ENCODE measurements at places on chromosomes 5 and 9.

DNA sequence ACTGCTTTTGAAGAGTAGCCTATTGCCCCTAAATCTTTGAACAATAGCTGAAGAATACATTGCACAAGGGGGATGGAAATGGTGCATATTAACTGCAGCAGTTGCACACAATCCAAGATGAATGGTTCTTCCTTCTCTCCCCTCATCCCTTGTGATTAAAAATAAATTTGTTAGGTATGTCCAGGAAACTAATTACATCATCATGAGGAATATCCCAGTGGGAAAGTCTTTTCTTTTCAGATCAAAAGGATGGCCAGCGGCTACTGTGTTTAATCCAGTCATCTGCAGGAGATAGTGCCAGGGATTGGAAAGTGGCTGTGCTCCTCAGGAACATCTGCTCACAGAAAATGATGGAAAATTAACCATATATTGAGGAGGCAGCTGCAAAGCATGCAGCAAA lies 508.4 kb upstream of the SEMA6A start:
- no peak for DNase-seq

- DNase-seq: no peak
Observed at GRCh38 chr9:79984429-79985067, 412.8 kb downstream of the TLE4 start.

DNA sequence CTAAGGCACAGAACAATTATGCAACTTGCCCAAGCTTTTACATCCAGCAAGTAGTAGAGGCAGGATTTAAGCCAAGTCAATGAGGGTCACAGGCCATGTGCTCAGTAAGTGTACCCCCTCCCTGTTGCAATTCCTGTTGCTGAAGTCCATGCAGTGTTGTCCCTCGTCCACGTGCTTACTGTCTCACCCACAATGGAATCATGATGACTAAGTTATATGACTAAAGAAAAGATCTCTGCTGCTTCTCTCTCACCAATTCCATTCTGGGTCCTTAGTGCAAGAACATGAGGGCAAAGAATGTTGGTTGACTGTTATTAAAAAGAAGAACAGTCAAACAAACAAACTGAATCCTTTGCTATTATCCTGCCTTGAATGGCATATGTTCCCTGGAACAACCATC lies 233.6 kb upstream of the SLC24A2 start:
- DNase-seq: no peak

DNA sequence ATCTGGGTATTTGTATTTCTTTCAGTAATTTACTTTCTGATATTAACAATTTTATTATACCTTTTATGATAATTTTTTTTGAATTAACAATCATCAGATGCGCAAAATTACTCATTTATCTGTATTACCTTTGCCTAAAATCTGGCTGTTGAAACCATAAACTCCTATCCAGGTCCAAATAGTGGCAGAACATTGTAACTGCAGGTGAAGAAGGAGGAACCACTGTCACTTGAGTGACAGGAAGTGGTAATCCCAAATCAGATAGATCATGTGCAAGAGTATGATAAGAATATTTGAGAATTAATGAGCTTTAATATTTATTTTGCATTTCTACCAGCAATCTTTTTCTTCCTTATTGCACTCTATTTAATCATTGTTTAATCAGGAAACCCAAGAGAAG lies 139.3 kb upstream of the TLE4 start:
- no peak for DNase-seq
